ENCODE measurements at places on chromosomes 12 and 14.
A peak's percentile ranks its signal among the peaks of the same experiment; 100 is the strongest.

DNA sequence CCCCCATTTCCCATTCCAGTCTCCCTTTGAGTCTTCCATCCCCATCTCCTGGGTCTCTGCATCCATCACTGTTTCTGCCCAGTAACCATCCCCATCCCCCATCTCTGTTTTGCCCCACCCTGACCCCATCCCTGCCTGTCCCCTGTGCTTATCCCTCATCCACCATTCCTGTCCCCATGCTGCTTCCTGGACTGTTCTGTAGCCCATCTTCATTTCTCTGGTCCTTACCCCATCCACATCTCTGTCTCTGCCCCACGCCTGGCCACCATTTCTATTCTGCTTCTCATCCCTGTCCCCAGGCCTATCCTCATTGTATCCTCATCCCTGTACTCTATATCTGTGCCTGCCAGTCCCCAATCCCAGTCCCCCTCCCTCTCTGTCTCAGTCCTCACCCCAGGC is 4.2 kb downstream of the NXPH4 start:
- DNase-seq, result no peak

DNA sequence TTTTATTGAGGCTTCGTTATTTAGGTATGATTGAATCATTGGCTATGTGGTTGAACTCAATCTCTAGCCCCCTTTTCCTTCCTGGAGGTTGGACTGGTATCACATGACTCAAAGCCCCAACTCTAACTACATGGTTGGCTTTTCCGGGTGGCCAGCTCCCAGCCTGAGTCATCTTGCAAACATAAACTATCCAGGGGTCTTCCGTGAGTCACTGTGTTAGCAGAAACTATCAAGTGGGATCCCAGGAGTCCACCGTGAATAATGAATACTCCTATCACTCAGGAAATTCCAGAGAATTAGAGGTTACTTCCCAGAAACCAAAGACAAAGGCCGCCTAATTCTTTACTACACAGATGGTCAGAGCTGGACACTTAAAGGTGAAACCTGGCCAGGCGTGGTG is 19.7 kb upstream of the PLEKHD1 start:
- DNase-seq, result no peak

GRCh38 chr14:68627868-68628604 is 164.8 kb downstream of the ZFP36L1 start:
- no peak for DNase-seq

DNA sequence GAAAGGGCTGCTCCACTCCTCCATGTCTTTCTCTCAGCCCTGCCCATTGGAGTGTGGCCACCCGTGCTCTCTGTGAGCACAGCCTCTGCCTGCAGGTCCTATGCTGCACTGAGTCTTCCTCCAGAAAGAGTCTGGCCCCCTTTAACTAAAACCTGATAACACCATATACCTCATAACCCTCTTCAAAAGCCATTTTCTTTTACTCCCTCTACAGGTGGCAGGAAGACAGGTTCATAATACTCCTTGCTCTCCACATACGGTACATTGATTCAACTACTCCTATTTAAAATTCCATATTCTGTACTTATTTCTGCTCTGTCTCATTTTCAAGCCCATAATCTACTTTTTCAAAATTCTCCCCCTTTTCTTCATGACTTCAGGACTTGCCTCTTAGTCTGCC is 144.0 kb downstream of the HELB start:
- no peak for DNase-seq

- DNase-seq, result no peak
These were observed 75.2 kb upstream of the RPH3A start for GRCh38 chr12:112716099-112717093.

DNA sequence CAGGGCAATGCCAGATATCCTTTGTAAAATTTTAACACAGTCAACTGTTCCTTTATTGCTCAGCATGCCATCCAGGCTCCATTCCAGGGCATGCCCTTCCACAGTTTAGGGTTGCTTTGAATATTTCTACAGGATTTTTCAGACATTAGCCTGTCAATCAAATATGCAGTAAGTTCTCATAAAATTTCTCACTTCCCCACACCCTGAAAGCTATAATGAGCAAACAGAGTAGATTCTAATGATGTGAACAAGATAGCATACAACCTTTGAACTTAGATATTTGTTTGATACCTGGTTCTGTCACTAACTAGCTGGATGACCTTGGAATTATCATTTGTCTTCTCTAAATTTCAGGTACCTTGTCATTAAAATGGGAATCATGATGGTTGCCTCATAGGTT is 251.2 kb downstream of the SYT1 start:
- no peak for DNase-seq

- peak; percentile 30 for DNase-seq
These were observed 1.4 kb upstream of the KCNK13 start for GRCh38 chr14:90060312-90060964.

DNA sequence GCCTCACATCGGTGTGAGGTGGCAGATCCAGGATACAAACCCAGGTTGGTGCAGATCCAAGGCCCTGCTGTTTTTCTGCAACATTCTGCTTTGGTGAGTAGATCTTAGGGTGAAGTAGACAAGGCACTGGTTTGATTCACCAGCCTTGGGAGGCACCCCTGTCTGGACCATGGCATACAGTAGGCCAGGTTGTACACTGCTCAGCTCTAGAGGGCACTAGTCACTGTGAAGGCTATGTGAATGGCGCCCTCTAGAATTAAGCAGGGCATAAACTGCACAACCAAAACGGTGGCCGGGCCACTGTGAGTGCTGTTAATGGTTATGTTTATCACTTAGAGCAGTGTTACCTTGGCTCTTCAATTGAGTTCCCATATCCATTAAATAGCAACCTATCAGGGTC is 280.6 kb upstream of the PWP1 start:
- DNase-seq, result no peak

- no peak for DNase-seq
These were observed 169.2 kb downstream of the APAF1 start for GRCh38 chr12:98814254-98814653.

GRCh38 chr12:31714406-31715271 is 14.2 kb downstream of the AMN1 start:
- no peak for DNase-seq

DNA sequence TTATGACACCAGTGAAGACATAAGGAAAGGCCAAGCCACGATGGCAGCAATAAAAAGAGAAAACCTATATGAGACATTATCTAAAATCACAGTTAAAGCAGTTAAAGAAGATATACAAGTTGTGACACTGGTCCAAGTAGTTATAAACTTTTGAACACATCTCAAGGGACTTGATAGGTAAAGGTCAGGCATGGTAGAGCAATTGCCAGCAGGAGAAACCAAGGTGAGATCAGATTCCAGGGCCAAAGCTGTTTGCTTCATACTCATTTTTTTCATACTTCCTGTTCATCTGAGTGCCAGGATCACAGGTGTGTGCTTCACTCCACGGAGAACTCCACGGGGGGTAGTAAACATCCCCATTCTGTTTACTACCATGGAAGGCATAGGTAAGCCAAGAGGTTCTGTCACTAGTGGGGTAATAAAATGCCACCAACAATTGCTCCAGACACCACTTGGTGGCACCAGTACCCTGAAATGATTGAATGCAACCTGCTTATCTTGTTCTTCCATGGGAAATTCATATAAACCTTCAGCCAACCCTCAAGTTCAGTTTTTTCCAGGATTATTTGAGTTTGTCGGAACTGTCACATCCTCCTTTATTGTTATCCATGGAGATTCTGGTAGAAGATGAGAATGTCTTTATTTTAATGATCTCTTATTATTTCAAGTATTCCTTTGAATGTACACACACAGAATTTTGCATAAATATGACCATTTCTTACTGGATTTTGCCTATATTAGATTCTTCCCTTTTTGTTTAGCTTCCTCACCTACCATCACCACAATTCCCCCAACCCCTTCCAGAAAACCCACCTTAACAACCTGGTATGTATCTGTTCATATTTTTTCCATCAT is 59.2 kb upstream of the TSPAN8 start:
- DNase-seq, result no peak

GRCh38 chr12:4849115-4849541 is 60.6 kb upstream of the KCNA1 start:
- no peak for DNase-seq

- DNase-seq, result no peak
These were observed 5.0 kb downstream of the CMKLR1 start for GRCh38 chr12:108333898-108334699.

DNA sequence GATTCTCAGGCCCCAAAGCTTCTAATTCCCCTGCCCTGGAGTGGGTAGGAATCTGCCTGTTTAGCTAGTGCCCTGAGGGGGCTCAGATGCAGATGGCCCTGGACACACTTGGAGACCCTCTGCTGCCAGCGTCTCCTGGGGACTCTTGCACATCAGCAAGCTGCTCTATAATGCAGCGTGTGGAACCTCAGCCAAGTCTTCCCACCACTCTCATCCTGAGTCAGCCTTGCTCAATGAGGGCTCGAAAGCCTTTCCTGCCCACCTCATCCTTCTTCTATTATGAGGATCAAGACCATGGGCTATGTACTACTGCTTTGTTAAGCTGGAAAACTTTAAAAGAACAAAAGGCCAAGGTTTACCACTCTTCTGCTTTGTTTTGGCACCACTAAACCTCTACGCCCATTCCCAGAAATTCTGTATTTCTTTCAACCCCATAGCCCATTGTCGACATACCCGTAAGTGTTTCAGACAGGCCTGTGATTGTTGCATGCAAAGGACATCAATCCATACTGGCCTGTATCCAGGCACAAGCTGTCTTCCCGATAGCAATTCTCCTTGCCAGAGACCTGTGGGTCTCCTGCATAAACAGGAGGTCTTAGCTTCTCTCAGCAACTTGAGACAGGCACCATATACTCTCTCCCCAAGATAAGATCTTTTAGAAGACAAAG is 246.9 kb downstream of the DPF3 start:
- no peak for DNase-seq

DNA sequence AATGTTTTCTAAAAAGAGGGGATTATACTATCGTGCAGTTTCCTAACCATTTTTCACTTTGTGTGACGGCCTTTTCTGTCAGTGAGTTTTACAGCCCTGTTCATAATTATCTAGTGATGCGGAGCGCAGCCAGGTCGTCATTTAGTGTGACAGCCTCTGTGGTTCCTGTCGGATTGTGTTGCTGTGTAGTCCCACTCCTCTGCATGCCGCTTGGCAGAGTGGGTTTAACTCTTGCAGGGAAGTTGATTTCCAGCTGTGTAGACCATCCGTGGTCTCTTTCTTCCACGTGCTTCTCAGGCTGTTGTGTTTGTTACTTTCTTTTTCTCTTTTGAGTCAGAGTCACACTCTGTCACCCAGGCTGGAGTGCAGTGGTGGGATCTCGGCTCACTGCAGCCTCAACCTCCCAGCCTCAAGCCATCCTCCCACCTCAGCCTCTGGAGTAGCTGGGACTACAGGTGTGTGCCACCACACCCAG is 8.6 kb downstream of the RAN start:
- no peak for DNase-seq

- no peak for DNase-seq
These were observed 53.1 kb upstream of the NPFF start for GRCh38 chr12:53560351-53560750.

GRCh38 chr12:121428883-121429282 is 29.0 kb downstream of the RNF34 start:
- DNase-seq, result no peak

- DNase-seq, result no peak
These were observed 36.9 kb upstream of the BCL2L14 start for GRCh38 chr12:12033824-12034223.

DNA sequence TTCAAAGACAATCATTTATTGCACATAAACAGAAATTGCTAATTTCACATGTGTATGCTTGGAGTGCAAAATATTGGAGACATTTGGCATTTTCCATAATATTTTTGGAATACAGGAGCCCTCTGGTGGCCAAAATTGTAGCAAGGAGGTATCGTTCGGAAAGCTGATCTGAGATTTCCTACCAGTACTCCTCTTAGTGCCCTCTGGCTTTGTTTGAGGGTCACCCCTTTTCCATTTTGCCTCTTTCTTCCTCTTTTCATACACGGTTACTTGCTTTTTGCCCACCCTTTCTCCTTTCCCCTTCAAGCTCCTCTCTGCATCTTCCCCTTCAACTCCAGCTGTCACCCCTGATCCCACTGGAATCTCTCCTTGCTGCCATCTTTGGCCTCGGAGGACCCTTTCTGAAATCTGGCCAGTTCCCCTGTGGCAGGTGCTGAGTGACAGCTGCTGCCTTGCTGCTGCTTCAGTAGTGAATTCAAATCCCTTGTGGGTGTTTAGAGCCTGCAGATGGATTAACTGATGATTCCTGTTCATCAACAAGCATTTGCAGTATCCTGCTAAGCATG is 164.6 kb upstream of the PARP11 start:
- no peak for DNase-seq

DNA sequence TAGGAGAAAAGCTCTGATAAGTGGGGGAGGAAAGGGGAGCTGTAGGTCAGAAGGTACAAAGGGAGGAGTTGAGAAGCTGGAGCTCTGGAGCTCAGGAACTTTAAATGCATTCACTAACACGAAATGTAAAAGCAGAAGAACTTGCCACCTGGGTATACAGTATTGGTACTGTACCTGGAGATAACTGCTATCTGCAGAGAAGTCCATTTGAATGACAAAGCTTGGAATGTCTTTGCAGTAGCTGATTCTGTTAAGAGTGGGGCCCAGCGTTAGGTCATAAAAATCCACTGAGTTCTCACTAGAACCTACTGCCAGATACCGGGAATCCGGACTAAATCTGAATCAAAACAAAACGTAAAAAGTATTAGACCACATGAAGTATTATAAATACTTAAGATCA is 55.6 kb downstream of the ZC3H14 start:
- no peak for DNase-seq

Data from naive thymus-derived CD8-positive, alpha-beta T cell (primary cell).